Heart left ventricle (tissue), 16 donors: ENCODE measurements at places on chromosomes 13 and 19.

DNA sequence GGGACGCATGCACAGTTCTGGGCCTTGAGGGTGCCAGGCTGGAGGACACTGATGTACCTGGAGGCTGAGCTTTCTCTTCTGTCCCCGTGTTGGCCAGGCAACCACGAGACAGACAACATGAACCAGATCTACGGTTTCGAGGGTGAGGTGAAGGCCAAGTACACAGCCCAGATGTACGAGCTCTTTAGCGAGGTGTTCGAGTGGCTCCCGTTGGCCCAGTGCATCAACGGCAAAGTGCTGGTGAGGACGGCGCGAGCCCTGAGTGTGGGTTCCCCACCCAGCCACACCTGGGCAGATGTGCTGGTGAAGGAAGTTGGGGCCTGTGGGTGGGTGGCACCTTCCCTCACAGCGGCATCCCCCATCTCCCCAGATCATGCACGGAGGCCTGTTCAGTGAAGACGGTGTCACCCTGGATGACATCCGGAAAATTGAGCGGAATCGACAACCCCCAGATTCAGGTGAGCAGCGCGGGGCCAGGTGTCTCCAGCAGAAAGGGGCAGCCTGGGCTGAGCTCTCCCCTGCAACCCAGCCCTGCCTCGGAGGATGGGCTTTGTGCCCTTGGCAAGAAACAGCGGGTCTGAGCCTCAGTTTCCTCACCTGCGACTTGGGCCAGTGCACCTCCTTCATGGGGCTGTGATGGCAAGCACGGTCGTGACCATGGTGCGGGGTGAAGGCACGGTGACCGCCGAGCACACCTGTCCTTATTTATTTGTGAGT is 26.2 kb downstream of the CCDC8 start:
- no peak for DNase-seq

DNA sequence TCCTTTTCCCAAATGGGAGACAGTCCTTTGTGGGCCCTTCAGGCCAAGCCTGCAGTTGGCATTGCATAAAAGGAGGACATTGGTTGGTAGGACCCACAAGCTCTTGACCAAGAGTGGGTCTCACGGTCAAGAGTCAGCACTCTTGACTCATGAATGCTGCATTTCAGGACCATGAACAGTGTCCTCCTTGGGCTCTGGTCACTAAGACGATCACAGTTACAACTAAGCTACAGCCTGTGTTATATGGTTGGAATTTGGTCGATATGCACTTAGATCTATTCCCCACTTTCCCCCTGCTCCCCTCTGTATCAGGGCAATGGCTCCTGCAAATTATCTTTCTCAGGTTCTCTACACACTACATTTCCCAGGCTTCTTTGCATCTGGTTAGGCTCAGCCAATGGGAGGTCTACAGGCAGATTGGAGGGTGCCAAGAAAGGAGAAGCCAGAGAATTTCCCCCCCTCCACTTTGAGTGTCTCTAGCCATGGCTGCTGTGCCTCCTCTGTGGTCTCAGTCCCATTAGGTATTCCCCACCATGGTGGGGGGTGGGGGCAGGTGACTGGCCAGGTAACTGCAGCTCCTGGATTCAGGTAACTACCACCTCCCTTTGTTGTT is 3.1 kb upstream of the OLFM2 start:
- no peak for DNase-seq

- DNase-seq, result no peak
Observed at GRCh38 chr13:57716295-57716694, 84.8 kb downstream of the PCDH17 start.

DNA sequence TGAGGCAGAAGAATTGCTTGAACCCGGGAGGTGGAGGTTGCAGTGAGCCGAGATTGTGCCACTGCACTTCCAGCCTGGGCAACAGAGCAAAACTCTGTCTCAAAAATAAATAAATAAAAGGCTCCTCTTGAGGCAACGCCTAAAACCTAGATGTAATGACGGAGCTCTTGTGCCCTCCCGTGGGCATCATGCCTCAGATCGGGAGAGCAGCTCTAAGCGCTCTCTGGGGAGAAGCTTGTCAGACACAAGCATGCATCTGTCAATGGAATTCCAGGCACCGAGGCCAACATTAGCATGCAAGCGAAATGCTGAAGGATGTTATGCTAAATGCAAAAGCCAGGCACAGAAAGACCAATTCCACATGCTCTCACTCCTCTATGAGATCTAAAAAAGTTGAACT is 45.6 kb upstream of the MRI1 start:
- DNase-seq, result peak; percentile 58

DNA sequence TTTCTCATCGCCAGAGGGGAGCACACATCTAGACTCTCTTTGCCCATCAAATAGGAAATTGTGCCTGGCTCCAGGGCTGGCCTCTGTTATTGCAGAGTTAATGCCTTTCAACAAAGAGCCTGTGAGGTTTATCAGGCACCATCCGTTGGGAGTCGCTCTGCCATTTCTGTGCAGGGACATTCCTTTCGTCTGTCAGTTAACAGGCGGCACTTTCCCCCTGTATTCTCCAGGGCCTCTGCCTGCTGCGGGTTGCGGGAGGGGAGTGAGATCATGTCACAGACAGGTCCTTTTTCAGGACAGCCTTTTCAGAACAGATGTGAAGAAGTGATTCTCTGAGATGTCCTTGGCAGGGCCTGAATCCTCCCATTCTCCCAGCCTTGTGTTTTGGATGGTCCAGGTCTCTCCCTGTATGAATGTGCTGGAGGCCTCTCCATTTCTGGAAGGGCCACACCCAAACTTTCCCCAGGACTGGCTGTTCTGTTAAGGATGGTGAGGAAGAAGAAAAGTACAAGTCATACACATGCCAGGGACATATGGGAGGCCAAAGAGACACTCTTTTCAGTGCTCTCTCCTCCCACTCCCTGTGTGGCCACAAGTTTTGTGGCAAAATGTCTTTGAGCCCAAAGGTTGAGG is 14.9 kb downstream of the SERP2 start:
- DNase-seq, result no peak

DNA sequence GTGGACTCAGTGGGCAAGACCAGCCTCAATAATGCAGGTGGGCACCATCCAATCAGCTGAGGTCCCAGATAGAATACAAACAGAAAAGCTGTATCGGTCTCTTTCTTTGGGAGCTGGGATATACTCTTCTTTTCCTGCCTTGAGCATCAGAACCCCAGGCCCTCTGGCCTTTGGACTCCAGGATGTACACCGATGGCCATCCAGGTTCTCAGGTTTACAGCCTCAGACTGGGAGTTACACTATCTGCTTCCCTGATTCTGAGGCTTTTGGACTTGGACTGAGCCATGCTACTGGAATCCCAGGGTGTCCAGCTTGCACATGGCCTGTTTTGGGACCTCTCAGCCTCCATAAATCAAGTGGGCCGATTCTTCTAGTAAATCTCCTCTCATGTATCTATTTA is 27.6 kb upstream of the USP12 start:
- DNase-seq, result no peak

DNA sequence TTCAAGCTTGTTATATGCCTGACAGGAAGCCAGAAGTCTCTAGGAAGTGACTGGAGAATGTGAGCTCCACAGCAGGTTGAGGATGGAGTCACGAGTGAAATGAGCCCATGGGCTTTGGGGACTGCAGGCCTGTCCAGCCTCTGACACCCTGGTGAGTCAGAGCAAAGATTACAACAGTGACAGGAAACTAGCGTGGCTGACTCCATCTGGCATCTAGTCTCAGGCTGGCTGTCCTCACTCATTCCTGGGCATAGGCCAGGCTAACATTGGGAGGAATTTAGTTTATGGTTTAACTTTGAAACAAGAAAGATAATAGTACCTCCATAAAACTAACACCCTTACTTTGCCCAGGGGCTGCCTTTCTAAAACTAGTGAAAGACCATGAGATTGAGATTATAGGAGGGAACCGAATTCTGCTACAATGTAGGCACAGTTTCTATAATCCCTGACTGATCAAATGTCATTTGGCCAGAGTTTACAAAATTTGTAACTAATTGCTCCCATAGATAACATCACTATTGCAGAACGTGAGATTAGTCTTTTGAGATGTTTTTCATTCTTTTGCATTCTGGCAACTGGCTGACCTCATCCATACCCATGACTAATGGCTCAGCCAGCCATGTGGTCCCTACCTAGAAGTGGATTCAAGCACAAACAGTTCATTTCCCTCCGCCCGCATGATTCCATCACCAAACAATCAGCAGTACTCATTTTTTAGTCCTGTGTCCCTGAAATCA is 28.4 kb downstream of the PSG1 start:
- DNase-seq, result peak; percentile 11

- no peak for DNase-seq
Observed at GRCh38 chr19:17158584-17158983, 56.6 kb upstream of the USE1 start.

DNA sequence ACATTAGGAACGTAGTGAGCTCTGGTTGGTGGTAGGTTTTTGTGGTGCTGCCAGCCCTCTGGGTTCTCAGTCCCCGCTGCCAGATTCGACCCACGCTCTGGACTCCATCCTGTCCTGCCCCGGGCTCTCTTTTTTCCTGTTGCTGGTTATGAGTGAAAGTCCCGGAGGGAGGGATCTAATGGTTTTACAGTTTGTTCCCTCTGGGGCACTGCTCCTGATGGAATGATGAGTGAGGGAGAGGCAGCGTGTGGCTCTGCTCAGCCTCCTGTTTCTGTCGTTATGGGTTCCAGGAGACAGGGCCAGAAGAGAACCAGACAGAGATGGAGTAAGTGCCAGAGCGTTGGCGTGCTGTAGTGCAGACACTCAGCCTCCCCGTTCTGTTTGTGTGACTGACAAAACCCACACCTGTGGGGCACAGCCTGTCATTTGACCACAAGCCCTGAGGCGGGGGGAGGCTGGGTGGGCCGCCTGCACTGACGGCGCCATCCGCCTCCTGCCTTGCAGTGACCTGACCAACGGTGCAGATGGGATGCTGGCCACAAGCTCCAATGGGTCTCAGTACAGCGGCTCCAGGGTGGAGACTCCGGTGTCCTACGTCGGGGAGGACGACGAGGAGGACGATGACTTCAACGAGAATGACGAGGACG is 18.3 kb downstream of the ATP4B start:
- DNase-seq, result peak; percentile 60

GRCh38 chr13:75736173-75736572 is 100.0 kb downstream of the LMO7 start:
- DNase-seq, result no peak

- DNase-seq, result no peak
Observed at GRCh38 chr19:4684312-4685095, 14.4 kb upstream of the MYDGF start.

DNA sequence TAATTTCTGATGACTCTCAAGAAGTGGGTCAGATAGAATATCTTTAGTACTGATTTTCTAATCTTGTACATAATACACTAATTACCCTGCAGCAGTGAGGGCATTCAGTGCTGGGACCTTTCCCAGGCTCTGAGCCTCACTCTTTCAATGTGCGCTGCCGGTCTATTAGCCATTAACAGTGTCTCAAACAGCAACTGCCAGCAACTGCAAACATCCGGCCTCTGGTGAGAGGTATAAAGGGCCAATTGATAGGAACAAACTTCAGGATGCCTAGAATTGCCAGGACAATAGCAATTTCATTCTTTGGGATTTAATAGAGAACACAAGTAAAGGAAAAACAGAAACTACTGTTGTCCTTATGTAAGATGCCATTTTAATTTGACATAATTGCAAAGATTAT is 604.4 kb upstream of the SPRY2 start:
- no peak for DNase-seq

DNA sequence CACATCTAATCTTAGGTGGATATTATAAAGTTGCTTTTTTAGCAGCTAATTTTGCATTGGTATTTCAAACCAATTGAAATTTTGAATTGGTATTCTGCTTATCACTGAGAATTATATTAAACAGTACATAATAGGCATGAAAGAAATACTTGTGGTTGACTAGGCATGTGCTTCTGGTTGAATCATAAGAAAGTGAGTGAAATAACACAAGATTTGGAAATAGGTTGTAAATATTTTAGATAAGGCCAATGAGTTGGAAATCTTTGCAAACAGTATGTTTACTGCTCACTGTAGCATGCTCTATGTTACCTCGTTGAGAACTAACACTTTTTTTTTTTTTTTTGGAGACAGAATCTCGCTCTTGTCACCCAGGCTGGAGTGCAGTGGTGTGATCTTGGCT is 66.8 kb upstream of the RFC3 start:
- no peak for DNase-seq

DNA sequence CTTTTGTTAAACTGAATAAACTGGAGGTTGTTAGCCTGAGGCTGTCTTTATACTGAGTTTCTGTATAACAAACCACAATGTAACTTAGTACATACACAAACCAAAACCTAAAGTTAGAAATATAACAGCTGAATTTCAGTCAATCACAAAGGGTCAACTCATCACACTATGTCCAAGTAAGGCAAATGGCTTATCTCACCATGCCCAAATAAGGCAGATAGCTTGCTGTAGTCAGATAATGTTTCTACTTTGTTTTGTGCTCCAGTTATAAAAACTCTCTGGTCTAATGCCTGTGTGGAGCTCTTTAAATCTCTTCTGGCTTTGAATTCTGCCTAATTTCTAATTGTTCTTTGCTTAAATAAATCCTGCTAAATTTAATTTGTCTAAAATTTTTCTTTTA is 1323.4 kb upstream of the ATXN8OS start:
- DNase-seq, result no peak

- no peak for DNase-seq
Observed at GRCh38 chr13:77506874-77507273, 28.6 kb upstream of the SCEL start.

DNA sequence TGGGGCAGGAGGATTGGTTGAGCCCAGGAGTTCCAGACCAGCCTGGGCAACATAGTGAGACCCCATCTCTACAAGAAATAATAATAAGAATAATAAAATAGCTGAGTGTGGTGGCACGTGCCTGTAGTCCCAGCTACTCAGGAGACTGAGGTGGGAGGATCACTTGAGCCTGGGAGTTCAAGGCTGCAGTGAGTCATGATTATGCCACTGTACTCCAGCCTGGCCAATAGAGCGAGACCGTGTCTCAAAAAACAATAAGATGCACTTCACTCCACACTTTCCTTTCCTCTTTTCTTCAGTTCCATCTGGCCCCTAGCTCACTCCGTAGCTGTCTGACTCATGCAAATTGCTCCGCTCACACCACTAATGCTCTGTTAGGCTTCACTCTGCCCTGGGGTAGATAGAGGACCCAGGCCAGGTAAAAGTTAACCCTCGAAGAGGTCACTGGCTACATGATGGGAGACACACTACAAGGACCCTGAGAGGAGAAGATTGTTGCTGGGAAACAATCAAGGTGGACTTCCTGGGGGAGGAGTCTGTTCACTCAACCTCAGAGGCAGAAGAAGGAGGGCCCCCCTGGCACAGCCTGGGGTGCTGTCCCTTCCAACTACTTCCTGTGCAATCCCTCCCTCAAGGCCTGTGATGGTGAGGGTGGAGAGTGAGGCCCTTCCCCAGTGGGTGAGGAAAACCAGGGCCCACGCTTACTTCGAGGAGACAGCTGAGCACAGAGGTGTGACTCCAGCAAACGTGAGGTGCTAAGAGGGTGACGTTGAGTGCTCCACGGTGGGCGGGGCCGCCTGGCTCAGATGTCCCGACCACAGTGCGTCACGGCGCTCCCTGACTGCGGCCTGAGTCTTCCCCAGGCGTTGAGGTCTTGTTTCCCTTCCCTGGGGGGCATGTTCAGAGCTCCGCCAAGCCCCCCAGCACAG is 8.8 kb upstream of the TNFSF9 start:
- DNase-seq, result no peak
